B cell (primary cell): ENCODE measurements at places on chromosomes 3 and 15.

- no peak overlapping the region for H3K27ac ChIP-seq
- H3K27me3 ChIP-seq, result no peaks in the 10 kb centered on the region
- no peak for DNase-seq
Measured at GRCh38 chr3:173652093-173652492, 254.5 kb downstream of the NLGN1 start.

GRCh38 chr3:113514265-113514769 lies 639 bp downstream of the SPICE1 start:
- DNase-seq, result no peak
- H3K36me3 ChIP-seq, result no peaks in the 10 kb centered on the region
- H3K27me3 ChIP-seq, result peaks cover 14% of the 10 kb centered on the region
- peak overlapping the region; percentile 77 for H3K27ac ChIP-seq
- peaks cover 12% of the 10 kb centered on the region for H3K4me1 ChIP-seq

GRCh38 chr3:100637197-100637631 lies 27.8 kb downstream of the ADGRG7 start:
- no peaks in the 10 kb centered on the region for H3K36me3 ChIP-seq
- H3K27me3 ChIP-seq, result no peaks in the 10 kb centered on the region
- no peak overlapping the region for H3K27ac ChIP-seq
- no peak for DNase-seq

DNA sequence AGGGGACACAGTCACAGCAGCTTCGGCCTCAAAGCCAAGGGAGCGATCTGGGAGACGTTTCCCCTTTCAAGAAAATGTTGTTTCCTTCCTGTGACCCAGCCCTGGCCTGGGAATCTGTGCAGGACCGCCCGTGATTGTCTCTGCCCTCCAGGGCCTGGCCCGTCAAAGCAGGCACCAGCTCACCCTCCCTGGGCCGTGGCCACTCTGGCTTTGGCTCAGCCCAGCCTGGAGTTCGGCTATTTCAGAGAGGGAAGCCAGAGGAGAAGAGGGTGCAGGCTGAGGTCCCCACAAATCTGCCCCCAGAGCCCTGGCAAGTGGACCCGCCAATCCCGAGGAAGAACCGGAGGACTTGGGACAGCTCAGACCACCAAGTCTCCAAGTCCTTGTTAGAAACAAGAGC lies 12.7 kb downstream of the GATA2 start:
- no peak overlapping the region for H3K4me3 ChIP-seq
- H3K4me1 ChIP-seq, result peaks cover 10% of the 10 kb centered on the region
- H3K27ac ChIP-seq, result no peak overlapping the region
- no peaks in the 10 kb centered on the region for H3K27me3 ChIP-seq
- no peak for DNase-seq
- H3K36me3 ChIP-seq, result no peaks in the 10 kb centered on the region

DNA sequence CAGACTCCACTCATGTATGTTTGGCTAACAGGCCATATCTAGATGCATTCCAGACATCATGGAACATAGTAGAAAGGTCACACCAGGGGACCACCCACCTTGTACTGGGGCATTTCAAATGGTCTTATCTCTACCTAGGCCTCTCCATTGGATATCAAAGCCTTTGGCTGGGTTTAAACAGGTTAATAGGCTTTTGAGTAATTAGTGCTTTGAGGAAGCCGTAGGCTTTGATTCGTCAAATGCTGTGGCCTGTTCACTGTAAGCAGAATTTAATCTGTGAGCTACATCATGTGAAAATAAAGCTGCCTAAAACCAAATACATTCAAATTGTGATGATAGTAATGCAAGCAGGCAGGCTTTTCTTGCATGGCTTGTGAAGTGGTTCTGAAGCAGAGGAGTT lies 129.5 kb downstream of the ST8SIA2 start:
- no peaks in the 10 kb centered on the region for H3K27me3 ChIP-seq
- no peak for DNase-seq
- H3K4me3 ChIP-seq, result no peak overlapping the region
- H3K4me1 ChIP-seq, result no peaks in the 10 kb centered on the region

DNA sequence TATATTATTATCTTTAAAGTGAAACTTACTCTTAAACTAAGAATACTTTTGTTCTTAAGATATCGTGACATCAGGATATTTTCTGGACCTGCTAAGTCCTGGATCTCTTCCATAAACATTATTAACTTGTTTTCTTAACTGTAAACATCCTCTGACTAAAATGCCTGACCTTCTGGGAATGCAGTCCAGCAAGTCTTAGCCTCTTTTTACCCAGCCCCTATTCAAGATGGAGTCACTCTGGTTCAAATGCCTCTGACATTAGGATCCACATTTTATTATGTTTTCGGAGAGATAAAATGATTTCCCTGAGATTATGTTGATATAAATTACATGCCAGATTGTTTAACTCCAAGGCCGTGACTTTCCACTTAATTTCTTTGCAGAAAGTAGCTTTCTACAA lies 37.6 kb downstream of the OSTN start:
- no peaks in the 10 kb centered on the region for H3K27me3 ChIP-seq
- no peak overlapping the region for H3K4me3 ChIP-seq
- no peaks in the 10 kb centered on the region for H3K4me1 ChIP-seq
- no peaks in the 10 kb centered on the region for H3K36me3 ChIP-seq
- no peak for DNase-seq

GRCh38 chr3:182484682-182485081 lies 308.6 kb upstream of the ATP11B start:
- H3K27ac ChIP-seq, result no peak overlapping the region
- H3K36me3 ChIP-seq, result no peaks in the 10 kb centered on the region
- no peaks in the 10 kb centered on the region for H3K4me1 ChIP-seq
- no peak overlapping the region for H3K4me3 ChIP-seq

DNA sequence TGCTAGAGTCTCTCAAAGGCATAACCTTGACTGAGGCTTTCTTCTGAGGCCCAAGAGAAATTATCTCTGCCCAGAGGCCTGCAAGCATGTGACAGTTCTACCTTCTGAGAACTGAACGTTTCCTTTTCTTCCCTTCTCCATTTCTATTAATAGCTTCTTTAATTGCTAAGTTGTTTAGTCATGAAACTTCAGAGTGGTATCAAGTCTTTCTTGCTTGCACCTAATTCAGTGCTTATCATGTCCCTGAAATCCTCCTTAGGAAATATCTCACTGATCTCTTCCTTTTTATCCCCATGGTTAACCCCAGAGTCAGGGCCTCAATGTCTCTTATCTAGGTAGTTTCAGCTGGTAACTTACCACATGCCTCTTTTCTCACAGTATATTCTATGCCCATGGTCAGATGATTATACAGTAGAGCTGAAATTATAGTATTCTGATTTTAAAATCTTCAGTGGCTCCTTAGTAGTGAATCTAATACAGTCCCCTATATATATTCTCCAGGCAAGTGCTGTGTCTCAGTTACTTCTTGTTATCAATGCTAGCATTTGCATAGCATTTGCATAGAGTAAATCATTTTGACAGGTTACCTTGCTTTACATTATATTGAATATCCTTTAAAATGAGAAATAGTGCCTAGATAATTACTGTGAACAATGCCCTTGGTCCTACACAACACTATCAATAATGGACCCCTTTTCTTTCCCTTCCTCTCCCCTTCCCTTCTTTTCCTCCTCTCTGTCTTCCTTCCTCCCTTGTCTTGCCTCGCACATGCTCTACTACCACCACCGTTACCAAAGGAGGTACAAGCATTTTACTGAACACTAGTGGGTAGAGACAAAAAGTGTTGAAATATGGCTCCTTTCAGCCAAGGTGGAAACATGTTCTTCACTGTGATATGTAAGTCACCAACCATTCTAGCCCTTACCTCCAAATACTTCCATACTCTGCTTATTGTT lies 33.0 kb downstream of the KBTBD8 start:
- no peaks in the 10 kb centered on the region for H3K27me3 ChIP-seq
- H3K27ac ChIP-seq, result no peak overlapping the region
- DNase-seq, result no peak
- peaks cover 10% of the 10 kb centered on the region for H3K4me1 ChIP-seq
- H3K4me3 ChIP-seq, result no peak overlapping the region
- no peaks in the 10 kb centered on the region for H3K36me3 ChIP-seq

DNA sequence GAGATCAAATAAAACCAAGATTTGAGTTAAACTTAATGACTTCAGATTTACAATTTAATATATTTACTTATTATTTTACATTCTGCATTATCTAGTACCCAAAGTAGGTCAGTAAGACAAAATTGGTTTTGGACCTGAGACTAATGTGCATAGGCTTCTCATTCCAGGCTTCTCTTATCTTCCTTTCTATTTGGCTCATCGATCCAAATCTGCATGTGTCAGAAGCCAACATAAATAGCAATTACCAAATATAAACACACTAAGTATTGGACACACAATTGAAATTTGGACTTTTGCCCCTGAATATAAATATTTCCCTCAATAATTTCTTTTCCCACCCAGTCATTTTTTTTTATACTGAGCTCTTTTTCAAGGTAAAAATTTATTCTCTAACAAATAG lies 290.6 kb upstream of the ARHGEF26 start:
- no peaks in the 10 kb centered on the region for H3K27me3 ChIP-seq
- no peak overlapping the region for H3K4me3 ChIP-seq
- no peaks in the 10 kb centered on the region for H3K4me1 ChIP-seq
- no peak overlapping the region for H3K27ac ChIP-seq

DNA sequence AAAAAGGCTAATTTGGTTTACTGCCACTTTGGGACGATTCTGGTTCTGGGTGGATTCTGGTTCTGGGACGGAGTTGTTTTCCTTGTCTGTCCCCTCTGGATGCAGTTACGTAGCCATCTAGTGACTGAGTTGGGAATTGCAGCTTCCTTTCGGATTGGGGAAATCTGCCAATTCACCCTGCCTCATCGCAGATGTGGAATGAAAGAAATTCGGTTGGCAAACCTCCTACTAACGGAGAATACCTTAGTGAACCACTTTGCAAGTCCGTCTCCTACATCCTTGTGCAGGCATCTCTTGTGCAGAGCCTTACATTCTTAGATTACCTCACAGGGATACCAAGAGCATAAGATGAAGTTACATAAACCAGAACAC lies 31.5 kb upstream of the AP4E1 start:
- peak overlapping the region; percentile 40 for H3K4me3 ChIP-seq
- peak; percentile 82 for DNase-seq
- peaks cover 22% of the 10 kb centered on the region for H3K4me1 ChIP-seq
- H3K27me3 ChIP-seq, result no peaks in the 10 kb centered on the region
- no peaks in the 10 kb centered on the region for H3K36me3 ChIP-seq
- H3K27ac ChIP-seq, result no peak overlapping the region

DNA sequence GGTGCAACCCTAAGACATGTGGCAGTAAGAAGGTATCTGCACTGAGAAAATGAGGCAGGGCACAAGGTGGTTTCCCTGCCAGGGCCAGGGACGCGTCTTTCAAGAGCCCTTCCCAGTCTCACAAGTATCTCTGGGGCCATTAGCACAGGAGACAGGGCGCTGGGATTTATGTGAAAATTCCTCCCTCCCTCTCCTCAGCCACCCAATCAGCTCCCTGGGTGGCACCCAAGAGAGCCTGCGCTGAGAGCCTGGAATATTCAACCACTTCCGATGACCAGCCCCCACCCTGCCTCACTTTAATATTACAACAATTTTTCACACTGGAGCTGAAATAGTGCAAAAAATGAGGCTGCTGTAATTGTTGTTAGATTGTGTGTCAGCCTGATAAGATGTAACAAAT lies 26.1 kb downstream of the SEC61A1 start:
- no peak for DNase-seq
- peaks cover 26% of the 10 kb centered on the region for H3K4me1 ChIP-seq
- no peak overlapping the region for H3K27ac ChIP-seq
- no peak overlapping the region for H3K4me3 ChIP-seq
